Activated T-cell treated with anti-CD3 and anti-CD28 coated beads, Interleukin-2, amount 50 U/mL, for 4 hours (primary cell): ENCODE measurements at places on chromosomes 1 and 21. TPM values are rescaled to one million over a fixed set of nuclear protein-coding genes. Genes with fewer than 3 reads are reported as not detected.

KRTAP23-1 gene
- total RNA-seq: not detected

RASAL2 gene
- total RNA-seq: 0.03 TPM

OR2L3 gene
- not detected for total RNA-seq

PIK3CD gene
- 123 TPM for total RNA-seq
